ENCODE measurements at places on chromosomes 6 and 20.
A peak's percentile ranks its signal among the peaks of the same experiment; 100 is the strongest.

GRCh38 chr20:40843251-40843650 lies 154.2 kb upstream of the MAFB start:
- no peak overlapping the region for H3K27ac ChIP-seq
- no peaks in the 10 kb centered on the region for H3K27me3 ChIP-seq
- H3K36me3 ChIP-seq = no peaks in the 10 kb centered on the region
- H3K4me3 ChIP-seq = no peak overlapping the region
- H3K4me1 ChIP-seq = no peaks in the 10 kb centered on the region
- no peak for DNase-seq

- no peaks in the 10 kb centered on the region for H3K27me3 ChIP-seq
- no peak overlapping the region for H3K4me3 ChIP-seq
- H3K4me1 ChIP-seq = peaks cover 16% of the 10 kb centered on the region
- H3K27ac ChIP-seq = peak overlapping the region; percentile 19
- peak; percentile 44 for DNase-seq
These were observed 40.7 kb downstream of the SRC start for GRCh38 chr20:37386505-37387251.

DNA sequence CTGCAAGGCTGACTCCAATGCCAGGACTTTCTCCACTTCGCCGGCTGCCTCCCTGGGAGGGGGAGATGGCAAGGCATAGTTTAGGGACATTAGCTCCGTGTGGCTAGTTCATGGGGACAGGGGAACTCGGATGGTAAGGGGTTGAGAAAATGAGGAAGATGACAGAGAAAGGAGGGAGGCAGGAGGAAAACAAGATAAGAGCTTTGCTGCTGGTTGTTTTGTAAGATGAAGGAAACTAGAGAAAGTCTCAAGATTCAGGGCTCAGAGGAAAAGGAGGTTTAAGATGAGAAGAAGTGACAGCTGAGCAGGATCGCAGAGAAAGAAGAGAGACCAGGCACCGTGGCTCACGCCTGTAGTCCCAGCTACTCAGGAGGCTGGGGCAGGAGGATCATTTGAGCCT lies 180.9 kb upstream of the RREB1 start:
- no peaks in the 10 kb centered on the region for H3K36me3 ChIP-seq
- no peak for DNase-seq
- H3K27me3 ChIP-seq = no peaks in the 10 kb centered on the region
- peak overlapping the region; percentile 5 for H3K27ac ChIP-seq
- H3K4me3 ChIP-seq = no peak overlapping the region
- H3K4me1 ChIP-seq = peaks cover 6% of the 10 kb centered on the region

DNA sequence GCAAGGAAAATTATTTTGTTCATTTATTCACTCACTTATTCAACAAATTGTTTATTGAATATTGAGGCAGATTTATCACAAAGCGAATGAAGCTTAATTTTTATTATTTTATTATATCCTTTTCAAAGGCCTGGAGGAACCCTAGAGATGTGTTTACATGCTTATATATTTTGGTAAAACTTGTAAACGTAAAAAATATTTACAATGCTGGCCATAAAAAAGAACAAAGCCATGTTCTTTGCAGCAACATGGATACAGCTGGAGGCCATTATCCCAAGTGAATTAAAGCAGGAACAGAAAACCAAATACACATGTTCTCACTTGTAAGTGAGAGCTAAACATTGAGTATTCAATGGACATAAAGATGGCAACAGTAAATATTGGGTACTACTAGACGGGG lies 58.8 kb downstream of the ELOVL4 start:
- H3K27ac ChIP-seq = no peak overlapping the region
- DNase-seq = no peak
- no peaks in the 10 kb centered on the region for H3K4me1 ChIP-seq
- no peak overlapping the region for H3K4me3 ChIP-seq

DNA sequence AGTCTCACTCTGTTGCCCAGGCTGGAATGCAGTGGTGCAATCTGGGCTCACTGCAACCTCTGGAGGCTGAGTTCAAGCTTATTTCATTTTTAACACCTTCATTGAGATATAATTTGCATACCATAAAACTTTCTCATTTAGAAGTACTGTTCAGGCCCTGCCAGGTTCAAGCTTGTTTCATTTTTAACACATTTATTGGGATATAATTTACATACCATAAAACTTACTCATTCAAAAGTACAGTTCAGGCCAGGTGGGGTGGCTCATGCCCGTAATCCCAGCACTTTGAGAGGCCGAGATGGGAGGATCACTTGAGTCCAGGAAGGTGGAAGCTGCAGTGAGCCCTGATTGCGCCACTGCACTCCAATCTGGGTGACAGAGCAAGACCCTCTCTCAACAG lies 5.5 kb downstream of the OR2B6 start:
- H3K36me3 ChIP-seq = no peaks in the 10 kb centered on the region
- no peaks in the 10 kb centered on the region for H3K27me3 ChIP-seq
- DNase-seq = no peak
- no peaks in the 10 kb centered on the region for H3K4me1 ChIP-seq
- no peak overlapping the region for H3K27ac ChIP-seq

DNA sequence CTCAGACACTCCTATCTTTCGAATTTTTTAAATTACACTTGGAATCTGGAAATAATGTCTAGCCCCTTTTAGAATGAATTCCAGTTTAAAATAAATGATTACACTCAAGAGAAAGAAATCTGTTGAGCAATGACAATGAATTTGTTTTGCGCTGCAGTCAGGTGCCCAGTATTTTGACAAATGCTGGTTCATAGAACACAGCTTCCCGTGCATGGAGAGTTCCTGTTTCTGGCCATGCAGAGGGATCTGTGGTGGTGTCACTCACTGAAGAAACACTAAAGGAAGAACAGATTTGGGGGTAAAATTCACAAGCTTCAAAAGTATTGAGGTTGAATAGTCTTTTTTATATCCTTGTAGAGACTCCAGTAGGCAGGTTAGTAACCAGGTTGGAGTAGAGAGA lies 113.4 kb upstream of the CEP85L start:
- no peaks in the 10 kb centered on the region for H3K36me3 ChIP-seq
- no peaks in the 10 kb centered on the region for H3K27me3 ChIP-seq
- H3K4me1 ChIP-seq = no peaks in the 10 kb centered on the region
- no peak overlapping the region for H3K27ac ChIP-seq

DNA sequence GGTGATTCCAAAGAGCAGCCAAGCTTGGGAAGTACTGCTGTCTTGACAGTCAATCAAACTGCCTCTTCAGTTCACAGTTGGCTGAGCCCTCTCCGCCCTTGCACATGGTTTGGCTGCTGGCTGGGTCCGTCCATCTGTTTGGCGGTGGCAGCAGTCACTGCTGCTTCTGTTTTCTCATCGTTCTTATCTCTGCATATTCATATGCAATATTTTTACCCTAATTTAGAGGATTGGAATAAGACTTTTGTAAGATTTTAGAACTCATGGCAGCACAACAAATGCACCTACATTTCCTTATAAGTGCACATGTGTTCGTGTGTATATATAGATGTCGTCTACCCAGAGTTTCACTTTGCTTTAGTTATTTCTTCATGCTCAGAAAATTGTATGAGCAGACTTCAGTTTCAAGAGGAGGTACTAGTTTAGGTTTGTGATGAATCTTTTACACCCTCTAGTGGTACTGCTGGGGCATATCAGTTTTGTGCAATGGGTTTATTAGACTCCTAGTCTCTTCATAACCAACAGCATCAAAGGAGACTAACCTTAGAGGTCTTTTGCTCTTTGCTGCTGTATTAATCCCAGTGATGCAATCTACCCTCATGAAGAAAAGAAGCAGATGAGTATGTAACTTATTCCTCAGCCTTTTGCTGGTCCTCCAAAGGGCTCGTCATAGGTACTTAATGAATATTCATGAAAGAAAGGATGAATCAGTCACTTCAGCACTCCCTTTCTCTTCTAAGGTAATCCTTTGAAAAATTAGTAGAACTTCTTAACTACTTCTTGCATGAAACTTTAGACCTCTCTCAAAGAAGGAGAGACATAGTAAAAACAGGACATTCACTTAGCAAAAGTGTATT lies 44.3 kb downstream of the KHDC1L start:
- H3K4me1 ChIP-seq = no peaks in the 10 kb centered on the region
- no peaks in the 10 kb centered on the region for H3K36me3 ChIP-seq
- H3K4me3 ChIP-seq = no peak overlapping the region

- no peaks in the 10 kb centered on the region for H3K36me3 ChIP-seq
- no peak overlapping the region for H3K4me3 ChIP-seq
- no peak overlapping the region for H3K27ac ChIP-seq
- no peaks in the 10 kb centered on the region for H3K27me3 ChIP-seq
- no peaks in the 10 kb centered on the region for H3K4me1 ChIP-seq
These were observed 28.6 kb downstream of the RING1 start for GRCh38 chr6:33236852-33237251.

DNA sequence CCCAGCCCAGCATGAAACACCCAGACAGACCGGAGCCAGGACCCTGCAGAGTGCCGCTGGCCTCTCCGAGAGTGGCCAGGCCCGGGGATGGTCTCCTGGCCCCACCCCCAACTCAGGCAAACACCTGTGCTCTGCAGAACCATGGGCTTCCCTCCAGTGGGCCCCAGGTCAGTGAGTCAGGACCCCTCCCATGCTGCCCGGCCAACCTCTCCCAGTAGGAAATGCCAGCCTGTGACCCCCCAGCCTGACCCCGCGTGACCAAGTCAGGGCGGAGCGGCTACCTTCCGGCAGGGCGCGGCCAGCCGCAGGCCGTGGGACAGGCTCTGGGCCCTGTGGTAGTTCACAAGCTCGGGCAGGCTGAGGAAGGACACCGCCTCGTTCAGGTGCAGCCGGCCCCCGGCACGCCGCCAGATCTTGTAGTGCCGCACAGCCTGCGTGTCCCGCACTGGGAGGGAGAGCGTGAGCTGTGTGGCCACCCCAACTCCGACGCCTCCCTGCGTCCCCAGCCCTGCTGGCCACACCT lies 3.2 kb downstream of the PTK6 start:
- peaks cover 39% of the 10 kb centered on the region for H3K4me1 ChIP-seq
- H3K4me3 ChIP-seq = no peak overlapping the region
- H3K27ac ChIP-seq = no peak overlapping the region
- no peaks in the 10 kb centered on the region for H3K36me3 ChIP-seq

DNA sequence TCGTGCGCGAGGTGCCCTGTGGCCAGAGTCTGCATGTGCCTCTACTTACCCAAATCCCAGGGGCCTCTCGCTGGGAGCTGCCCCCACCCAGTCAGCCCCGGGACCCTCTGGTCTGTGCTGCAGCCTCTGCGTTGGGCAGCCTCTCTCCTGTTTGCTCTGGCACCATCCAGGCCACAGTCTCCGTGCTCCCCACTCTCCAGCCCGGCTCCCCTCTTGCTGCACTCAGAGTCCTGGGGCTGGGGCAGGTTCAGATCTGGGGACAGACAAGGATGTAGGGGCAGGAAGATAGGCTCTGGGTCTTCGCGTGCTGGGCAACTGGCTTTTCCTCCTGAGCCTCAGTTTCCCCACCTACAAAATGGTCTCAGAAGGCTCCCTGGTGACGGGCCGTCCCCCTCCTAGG lies 70.8 kb upstream of the GATA5 start:
- no peaks in the 10 kb centered on the region for H3K27me3 ChIP-seq
- no peaks in the 10 kb centered on the region for H3K36me3 ChIP-seq
- H3K4me3 ChIP-seq = no peak overlapping the region
- DNase-seq = no peak

- no peak overlapping the region for H3K27ac ChIP-seq
- no peak overlapping the region for H3K4me3 ChIP-seq
- H3K27me3 ChIP-seq = no peaks in the 10 kb centered on the region
- H3K4me1 ChIP-seq = no peaks in the 10 kb centered on the region
- no peaks in the 10 kb centered on the region for H3K36me3 ChIP-seq
- DNase-seq = no peak
These were observed 28.8 kb upstream of the VEGFA start for GRCh38 chr6:43740961-43741764.

DNA sequence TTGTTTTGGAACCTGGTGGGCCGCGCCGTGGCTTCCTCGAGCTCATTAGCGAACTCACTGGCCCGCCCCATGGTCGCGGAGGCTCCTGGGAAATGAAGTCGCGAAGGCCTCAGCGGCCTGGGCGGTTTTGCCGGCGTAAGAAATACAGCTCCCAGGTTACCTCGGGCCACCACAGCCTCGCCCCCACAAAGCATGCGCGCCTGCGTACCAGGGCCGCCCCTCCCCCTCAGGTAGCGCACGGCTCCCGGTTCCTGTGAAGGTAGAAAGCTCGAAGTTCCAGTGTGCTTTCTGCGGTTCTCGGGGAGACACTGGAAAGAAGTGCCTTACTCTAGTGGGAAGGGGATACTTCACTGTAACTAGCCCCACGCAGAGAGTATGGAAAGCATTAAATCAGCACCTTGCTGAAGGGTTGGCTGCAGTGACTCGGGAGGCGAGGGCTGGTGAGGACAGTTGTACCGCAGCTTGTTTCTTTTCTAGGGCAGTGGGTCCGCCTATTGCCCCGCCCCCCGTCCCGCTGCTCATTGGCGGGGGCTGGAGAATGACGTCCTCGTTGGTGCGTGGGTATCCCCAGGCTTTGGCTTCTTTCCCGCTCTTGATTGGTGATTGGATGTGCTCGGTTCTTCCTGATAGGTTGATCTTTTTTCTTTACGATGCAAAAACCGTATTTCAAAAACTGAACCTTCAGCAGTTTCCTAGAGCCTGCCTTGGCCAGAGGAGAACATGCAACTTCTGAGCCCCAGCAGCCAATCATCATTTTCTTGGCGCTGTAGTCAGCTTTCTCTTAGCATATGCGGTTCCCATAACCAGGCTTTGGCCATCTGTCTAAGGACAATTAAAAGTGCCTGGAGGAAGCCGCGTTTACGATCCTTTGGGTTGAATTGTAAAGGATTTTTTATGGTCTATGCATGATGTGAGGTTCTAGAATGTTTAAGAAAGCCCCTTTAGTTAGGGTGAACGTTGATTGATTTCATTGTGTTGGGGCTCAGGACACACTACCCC lies at the start of gene CDK19:
CDK19 (minus strand) TSS at position 59 of the 999 bp plus-strand sequence. CDS start 333 bp downstream, outside the sequence.
- H3K36me3 ChIP-seq = no peaks in the 10 kb centered on the region
- DNase-seq = peak; percentile 97
- peak within 1 kb of the TSS; percentile 99 for H3K4me3 ChIP-seq
- H3K4me1 ChIP-seq = peaks cover 14% of the 10 kb centered on the region
- H3K27ac ChIP-seq = peak within 1 kb of the TSS; percentile 100
- H3K27me3 ChIP-seq = no peaks in the 10 kb centered on the region

DNA sequence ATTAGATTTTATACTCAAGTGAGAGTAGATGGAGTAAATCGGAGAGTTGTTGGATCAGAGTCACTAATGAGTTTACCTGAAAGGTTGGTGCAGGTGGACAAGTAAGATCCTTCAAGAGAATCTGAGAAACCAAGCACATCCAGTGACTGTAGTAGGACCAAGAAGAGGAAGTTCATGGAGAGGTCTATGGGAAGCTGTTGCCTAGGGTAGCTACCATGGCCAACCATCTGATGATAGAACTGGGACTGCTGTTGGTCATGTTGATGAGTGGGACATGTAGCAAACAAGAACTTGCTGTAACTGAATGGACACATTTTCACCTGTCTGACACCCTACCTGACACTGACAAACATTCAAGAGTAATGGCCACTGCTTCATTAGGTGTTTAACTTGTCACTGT lies 11.3 kb upstream of the ADGB start:
- no peaks in the 10 kb centered on the region for H3K36me3 ChIP-seq
- H3K27me3 ChIP-seq = no peaks in the 10 kb centered on the region
- no peaks in the 10 kb centered on the region for H3K4me1 ChIP-seq
- H3K27ac ChIP-seq = no peak overlapping the region
- DNase-seq = no peak

- no peak overlapping the region for H3K27ac ChIP-seq
These were observed 30.3 kb downstream of the LIN28B start for GRCh38 chr6:104987218-104987617.

GRCh38 chr20:19661717-19662636 lies 96.1 kb upstream of the RIN2 start:
- peak; percentile 67 for DNase-seq
- H3K27ac ChIP-seq = no peak overlapping the region
- no peaks in the 10 kb centered on the region for H3K36me3 ChIP-seq
- H3K4me3 ChIP-seq = no peak overlapping the region

All from Caco-2 (cell line).